Stimulated activated CD8-positive, alpha-beta memory T cell treated with anti-CD3 and anti-CD28 coated beads, Interleukin-7, amount 100 ng/mL, for 4 hours (primary cell): ENCODE measurements at places on chromosomes 11 and 22.

GRCh38 chr11:11533751-11534150 is 88.1 kb downstream of the GALNT18 start:
- no peak for DNase-seq

DNA sequence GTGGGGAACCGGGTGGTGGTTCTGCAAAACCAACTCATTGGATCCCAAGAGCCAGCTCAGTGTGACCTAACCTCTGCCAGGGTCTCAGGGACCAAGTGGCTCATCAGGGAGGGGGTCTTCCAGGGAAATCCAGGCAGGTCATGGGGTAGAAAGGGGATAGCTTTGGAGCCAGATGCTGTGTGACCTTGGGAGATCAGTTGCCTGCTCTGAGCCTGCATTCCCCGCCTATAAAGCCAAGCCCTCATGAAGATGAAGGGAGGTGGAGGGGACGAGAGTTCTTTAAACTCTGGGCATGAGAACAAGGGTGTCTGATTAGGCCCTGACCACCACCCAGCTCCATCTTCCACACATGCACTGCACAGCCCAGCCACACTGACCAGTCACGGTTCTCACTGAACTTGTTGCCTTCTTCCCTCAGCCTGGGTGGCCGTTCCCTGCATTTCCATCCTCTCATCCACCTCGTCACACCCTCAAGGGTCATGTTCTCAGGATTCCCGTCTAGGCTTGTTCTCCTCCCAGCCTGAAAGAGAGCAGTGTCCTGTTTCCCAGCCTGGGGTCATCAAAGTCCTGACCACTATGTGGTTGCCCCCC is 475.5 kb downstream of the TBC1D22A start:
- DNase-seq = no peak

DNA sequence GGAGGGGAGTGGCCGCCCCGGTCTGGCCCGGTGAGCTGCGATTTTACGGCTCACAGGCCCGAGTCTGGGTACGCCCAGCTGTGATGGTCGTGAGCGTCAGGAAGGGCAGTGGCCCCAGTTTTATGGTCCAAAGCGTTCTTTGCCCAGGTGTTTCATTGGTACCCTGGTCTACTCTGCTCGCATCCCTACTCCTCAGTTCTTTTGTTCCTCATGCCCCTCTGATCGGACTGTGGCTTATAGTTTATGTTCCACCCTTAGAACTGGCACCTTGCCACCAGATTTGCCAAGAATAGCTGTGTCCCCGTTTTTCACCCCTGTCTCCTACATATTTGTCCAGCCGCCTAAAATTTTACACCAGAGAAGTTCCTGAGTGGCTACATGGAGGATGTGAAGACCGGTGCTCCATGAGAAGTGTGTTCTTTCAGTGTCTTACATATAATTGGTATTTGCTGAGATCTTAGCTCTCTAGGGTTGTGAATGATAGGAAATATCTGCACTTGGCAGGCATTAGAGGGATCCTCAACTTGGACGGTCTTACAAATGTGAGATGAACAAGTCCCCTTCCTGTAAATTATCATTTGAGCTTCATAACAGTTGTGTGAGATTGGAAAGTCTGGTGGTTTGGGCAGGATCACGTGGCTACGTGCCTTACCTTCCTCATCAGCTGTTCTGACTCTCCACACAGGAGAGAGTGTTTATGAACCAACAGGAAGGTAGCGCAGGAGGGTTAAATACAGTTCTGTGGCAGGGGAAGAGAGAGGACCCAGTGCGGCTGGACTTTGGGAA is 1.1 kb downstream of the PANX1 start:
- DNase-seq = no peak

- DNase-seq = no peak
Observed at GRCh38 chr22:25127318-25127717, 72.3 kb upstream of the CRYBB3 start.

DNA sequence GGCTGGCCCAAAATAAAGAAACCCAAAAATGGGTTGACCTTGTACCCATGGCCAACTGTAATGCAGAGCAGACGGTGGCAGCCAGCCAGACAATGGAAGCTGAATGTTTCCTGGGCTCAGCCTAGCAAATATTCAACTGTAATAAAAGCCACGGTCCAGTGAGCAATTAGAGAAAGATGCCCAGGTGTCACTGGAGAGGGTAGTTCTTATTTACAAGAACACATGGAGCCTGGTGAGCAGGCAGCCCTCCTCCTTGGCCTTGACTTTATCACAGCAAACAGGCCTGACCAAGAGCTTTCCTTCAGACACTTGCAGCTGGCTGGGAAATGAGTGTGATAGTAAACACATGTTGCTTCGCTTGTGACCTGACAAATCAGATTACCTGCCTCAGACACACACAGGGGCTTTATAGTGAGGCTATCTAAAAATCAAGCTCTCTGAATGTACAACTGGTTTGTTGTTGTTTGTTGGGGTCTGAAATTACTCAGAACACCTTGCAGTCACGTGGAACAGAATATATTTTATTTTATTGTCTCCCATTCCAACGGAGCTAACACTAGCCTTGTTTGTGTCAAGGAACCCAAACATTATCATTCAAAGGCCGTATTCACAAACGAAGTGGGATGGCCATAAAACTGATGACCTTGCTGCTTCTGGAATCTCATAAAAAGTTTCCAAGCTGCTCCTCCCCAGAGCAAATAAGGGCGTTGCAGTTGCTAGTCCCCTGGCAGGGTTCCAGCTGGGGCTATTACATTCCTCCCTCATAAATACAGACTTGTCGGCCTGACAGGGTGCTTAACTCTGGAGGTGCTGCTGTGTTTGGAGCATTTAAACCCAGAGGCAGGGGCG is 161.1 kb downstream of the BBOX1 start:
- no peak for DNase-seq

GRCh38 chr11:96161307-96162089 is 181.5 kb downstream of the MAML2 start:
- no peak for DNase-seq

GRCh38 chr22:25196326-25196725 is 3.3 kb upstream of the CRYBB3 start:
- no peak for DNase-seq

DNA sequence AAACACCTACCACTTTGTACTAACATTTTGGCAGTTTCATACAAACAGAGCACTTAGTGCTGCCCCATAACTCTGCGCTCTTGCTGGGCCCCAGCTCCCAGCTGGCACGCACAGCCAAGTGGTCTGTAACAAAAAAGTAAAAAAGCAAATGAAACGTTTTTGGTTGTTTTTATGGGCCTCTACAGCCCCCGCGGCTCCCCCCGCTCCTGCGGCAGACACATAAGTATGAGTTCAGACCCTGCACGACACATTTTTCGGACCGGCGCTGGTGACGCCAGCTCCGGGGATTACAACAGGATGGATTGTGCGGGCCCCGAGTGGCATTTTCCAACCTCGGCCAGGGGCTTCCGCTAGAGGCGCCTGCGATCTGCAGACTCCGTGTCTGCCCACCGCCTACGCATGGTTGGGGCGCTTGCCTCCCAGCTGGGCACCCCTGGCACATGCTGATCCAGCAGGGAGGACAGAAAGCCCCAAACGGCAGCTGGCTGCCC is 418.2 kb downstream of the SOX6 start:
- DNase-seq = no peak

- peak; percentile 37 for DNase-seq
Observed at GRCh38 chr11:122882857-122883645, 492 bp downstream of the JHY start.

DNA sequence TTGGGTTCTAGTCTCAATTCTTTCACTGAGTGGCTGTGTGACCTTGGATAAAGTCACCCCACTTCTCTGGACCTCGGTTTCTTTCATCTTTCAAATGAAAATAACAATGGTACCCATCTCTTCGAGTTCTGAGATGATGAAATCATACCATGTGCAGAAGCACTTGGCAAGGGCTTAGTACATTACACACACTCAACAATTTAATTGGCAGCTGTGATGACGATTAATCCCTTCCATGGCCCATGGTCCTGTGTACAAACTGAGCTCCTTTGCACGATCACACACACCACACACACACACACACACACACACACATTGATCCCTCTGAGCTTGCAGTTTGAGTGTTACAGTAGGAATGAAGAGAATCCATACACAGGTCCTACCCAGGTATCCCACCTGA is 103.4 kb upstream of the ASPHD2 start:
- no peak for DNase-seq

- DNase-seq = no peak
Observed at GRCh38 chr22:22909605-22910271, 22.1 kb downstream of the IGLL5 start.

DNA sequence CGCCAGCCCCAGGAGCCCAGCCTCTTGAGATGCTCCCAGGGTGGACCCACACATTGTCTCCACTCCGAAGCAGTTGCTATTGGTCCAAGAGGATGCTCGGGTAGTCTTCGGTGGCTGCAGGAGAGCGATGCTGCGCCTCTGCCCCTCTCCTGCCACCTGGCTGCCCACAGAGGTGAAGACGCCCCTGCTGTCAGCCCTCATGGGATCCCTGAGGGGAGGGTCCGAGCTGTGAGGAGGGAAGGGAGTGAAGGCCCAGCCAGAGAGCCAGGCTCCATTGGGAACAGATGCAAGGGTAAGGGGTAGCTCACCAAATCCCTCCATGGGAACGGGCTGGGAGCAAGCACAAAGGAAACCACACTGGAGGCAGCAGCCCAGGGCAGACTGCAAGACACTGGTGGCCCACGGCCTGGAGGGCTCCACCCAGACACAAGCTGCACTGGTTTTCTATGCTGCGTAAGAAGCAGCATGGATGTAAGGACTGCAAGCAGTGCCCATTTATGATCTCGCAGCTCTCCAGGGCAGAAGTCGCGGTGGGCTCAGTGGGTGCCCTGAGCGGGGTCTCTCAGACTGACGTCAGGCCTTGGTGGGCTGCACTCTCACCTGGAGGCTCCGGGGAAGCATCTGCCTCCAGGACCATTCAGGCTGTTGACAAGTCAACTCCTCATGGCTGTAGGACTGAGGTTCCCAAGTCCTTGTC is 15.7 kb downstream of the TSPAN32 start:
- no peak for DNase-seq

DNA sequence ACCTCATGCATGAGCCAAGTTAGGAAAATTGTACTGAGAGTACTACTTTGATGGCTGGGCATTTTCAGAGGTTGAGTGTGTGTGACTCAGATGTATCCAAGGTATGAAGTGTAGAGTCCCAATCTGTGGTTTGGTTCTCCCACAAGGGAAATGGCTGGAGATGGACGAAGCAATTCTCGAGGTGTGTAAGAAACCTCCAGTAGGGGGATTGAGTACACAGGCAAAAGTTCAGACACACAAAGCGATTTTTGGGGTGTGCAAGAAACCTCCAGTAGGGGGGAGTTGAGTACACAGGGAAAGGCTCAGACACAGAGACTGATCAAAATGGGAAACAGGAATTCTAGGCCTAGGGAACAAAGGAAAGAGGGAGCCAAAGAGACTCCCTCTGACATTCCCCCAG is 1536.3 kb downstream of the FAM181B start:
- DNase-seq = no peak

- no peak for DNase-seq
Observed at GRCh38 chr22:46971099-46971763, 208.8 kb downstream of the TBC1D22A start.

- no peak for DNase-seq
Observed at GRCh38 chr11:121722431-121723245, 269.9 kb upstream of the SORL1-AS1 start.

GRCh38 chr22:30167296-30167695 is 79.3 kb downstream of the LIF start:
- DNase-seq = no peak

DNA sequence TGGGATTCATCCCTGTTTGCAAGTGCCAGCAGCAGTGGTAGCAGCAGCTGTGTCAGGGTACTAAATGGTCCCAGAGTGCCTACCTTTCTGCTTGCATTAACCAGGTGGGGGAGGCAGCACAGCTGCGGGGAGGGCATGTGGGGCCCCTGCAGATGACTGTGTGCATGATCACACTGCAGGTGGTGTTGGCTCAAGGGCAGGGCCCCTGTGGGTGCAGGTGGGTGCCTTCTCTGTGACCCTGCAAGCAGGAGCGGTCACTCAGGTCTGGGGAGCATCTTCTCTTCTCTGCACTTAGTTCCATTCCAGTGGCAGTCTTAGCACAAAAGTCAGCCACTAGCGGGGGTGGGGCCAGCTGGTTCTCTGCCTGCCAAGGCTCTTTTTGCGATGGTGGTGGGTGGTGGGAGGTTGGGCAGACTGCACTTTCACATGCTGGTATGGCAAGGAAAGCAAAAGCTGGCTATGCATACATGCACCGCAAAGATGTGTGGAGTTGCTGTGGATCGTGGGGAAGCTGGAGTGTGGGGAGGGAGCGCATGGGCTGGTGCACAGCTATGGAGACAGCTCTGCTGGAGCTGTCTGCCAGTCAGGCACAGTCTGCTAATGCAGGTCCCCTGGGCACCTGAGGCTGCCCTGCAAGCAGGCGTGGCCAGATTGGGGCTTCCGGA is 157.1 kb downstream of the DYNC2H1 start:
- DNase-seq = no peak

- no peak for DNase-seq
Observed at GRCh38 chr11:40506226-40506625, 953.2 kb downstream of the LRRC4C start.

DNA sequence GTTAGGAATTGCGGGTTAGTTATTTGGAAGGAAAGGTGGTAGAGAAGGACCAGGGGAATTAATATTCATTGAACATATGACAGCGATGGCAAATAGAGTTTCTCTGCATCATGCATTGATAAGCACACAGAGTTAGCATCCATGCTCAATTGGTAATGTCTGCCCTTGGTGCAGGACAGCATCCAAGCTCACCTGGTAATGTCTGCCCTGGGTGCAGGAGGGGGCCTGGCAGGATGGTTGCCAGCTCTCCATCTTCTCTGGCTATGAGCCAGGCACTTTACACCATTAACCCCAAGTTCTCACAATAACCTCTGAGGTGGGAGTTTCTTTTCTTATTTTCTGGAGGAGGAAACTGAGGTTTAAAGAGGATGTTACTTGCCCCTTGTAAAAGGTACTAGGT is 50.4 kb upstream of the RBFOX2 start:
- no peak for DNase-seq

DNA sequence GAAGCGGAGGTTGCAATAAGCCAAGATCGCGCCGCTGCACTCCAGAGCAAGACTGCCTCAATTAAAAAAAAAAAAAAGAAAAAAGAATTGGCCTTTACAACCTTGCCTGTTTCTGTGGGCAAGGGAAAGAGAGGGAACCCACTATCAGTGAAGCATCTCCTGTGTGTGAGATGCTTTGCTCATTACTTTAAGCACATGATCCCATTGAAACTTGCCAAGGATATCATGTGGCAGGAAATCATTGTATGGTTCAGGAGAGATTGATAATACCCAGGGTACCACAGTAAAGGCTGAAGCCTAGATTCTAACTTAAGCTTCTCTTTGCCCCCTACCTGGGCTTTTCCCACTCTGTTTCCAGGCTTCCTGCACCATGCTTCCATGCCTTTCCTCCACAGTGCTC is 3.6 kb downstream of the LDLRAD3 start:
- no peak for DNase-seq
